Fibroblast of lung (primary cell): ENCODE measurements at places on chromosomes 12 and 14. TPM values are rescaled to one million over a fixed set of nuclear protein-coding genes. Genes with fewer than 3 reads are reported as not detected.
A peak's percentile ranks its signal among the peaks of the same experiment; 100 is the strongest.

Gene EIF2S3B
- total RNA-seq, result 1.7 and 1.8 TPM in 2 replicates

Gene LTBP2
- total RNA-seq, result 243 and 514 TPM in 2 replicates

Gene ORAI1
- total RNA-seq, result 5.6 and 8.1 TPM in 2 replicates

DNA sequence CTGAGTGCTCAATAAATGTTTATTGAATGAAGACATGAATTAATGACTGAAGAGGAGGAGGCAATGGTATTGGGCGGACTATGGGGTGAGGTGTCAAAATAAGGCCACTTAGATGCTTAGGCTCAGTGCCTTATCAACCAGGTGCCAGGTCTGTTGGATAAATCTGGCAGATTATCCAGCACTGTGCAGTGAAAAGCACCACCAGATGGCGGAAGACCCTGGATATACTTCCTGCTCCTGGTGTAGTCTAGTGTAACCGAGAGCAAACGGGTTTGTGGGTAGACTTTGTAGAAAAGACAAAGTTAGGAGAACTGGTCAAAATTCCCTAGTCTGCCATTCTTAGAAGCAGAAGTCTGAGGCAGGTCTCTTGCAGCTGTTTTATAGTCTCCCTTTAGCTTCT lies 306.3 kb downstream of the ATP23 start:
- H3K27me3 ChIP-seq, result no peaks in the 10 kb centered on the region
- H3K4me3 ChIP-seq, result no peak overlapping the region
- DNase-seq, result no peak
- no peaks in the 10 kb centered on the region for H3K4me1 ChIP-seq
- no peaks in the 10 kb centered on the region for H3K36me3 ChIP-seq
- H3K27ac ChIP-seq, result no peak overlapping the region

DNA sequence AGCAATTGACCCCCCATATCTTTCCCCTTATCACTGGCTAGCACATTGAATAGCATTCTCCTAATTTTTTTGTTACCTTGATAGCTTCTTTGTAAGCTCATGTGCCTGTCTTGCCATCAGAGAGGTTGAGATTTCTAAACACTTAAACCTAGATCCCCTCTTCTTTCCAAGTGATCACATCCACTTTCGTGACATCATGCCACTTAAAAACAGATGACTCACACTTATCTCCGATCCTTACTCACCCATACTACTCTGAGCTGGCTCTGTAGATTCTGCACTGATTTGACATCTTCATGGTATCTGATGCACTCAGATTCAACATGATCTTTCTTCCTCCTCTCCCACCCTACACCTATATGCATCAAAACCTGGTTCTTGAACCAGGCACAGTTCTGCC lies 10.5 kb downstream of the GPR137C start:
- H3K4me3 ChIP-seq, result no peak overlapping the region
- H3K36me3 ChIP-seq, result no peaks in the 10 kb centered on the region
- peak; percentile 68 for DNase-seq
- no peaks in the 10 kb centered on the region for H3K4me1 ChIP-seq

- H3K4me1 ChIP-seq, result no peaks in the 10 kb centered on the region
- DNase-seq, result no peak
- no peak overlapping the region for H3K27ac ChIP-seq
- no peaks in the 10 kb centered on the region for H3K36me3 ChIP-seq
These were observed 4.6 kb upstream of the VRK1 start for GRCh38 chr14:96792591-96792990.

- H3K4me1 ChIP-seq, result no peaks in the 10 kb centered on the region
- DNase-seq, result no peak
- no peak overlapping the region for H3K4me3 ChIP-seq
- no peak overlapping the region for H3K27ac ChIP-seq
- H3K27me3 ChIP-seq, result no peaks in the 10 kb centered on the region
These were observed 199.4 kb upstream of the CDKN3 start for GRCh38 chr14:54197369-54197768.

DNA sequence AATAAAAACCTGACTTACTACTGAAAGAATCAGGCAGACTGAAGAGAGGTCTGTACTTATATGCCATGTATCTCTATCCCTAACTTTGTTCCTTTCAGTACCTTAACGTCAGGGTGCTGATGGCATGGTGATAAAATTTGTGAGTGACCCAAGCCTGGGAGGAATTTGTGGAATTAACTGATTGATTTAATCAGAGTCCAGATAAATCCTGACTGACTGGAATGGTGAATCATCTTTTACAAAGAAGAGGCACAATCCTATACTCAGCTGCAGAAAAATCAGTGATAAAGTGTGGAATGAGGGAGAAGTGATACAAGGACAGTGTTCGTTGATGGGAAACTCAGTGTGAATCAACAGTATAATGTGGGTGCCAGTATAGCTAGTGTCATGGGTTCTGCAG lies 3.7 kb downstream of the TDG start:
- H3K27ac ChIP-seq, result peak overlapping the region; percentile 7
- peak; percentile 76 for DNase-seq
- no peaks in the 10 kb centered on the region for H3K36me3 ChIP-seq
